NB4 (cell line): ENCODE measurements at places on chromosomes 1 and 21.

- DNase-seq, result no peak
These were observed 124.2 kb downstream of the GALNT2 start for GRCh38 chr1:230191079-230191804.

DNA sequence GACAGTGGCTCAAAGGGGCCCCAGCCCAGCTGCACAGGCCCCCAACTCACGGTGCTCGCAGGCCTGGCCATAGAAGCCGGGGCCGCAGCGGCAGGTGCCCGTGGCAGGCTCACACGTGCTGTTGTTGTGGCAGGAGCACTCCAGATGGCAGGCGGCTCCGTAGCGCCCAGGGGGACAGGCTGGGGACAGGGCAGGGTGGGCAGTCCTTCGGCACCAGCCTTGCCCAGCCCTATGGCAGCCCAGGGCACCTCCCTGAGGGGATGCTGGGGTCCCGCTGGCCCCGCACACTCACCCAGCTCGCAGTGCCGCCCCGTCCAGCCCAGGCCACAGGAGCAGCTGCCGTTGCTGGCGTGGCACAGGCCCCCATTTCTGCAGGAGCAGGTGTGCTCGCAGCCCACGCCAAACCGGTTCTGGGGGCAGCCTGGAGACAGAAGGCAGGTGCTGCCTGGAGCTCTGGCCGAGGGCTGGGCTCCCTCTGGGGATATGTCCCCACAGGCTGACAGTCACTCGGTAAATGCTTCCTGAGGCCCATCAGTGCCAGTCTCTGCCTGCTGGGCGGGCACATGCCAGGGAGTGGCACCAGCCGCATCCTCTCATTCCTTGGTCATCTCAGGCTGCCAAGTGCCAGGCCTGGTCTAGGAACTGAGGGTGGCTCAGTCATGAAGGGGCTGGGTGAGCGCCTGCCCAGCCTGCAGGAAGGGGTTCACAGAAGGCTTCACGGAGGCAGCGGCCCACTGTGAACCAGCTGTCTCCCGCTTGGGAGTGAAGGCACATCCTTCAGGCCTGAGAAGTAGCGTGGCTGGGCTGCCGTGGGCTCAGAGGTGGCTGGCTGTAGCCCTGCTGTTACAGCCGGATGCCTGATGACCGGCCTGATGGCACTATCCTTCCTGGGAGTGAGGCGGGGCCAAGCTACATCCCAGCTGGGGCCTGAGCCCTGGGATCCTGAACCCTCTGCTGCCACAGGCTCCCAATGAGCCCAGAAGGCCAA, 40.1 kb downstream of the ARHGEF16 start:
- no peak for DNase-seq

- no peak for DNase-seq
These were observed 72.1 kb downstream of the PDE9A start for GRCh38 chr21:42725416-42725930.

DNA sequence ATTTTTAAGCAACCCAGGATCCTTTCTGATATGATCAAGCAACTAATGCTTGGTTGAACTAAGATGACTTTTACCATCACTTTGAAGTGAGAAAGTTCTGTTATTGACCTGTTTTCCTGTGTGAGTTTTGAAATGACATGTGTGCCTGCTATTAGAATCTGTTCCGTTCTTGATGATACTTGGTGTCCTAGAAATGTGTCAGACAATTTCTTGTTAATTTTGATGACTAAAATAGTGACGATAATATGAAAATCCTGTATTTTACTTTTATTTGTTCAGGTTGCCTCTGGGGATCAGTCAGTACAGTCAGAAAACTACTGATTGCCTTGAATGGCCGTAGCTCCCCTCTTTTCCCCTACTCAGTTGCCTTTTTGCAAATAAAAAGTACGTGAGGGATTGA, 228.0 kb downstream of the RYR2 start:
- DNase-seq, result no peak

GRCh38 chr1:187236199-187236598, 407.4 kb downstream of the PLA2G4A start:
- DNase-seq, result no peak

DNA sequence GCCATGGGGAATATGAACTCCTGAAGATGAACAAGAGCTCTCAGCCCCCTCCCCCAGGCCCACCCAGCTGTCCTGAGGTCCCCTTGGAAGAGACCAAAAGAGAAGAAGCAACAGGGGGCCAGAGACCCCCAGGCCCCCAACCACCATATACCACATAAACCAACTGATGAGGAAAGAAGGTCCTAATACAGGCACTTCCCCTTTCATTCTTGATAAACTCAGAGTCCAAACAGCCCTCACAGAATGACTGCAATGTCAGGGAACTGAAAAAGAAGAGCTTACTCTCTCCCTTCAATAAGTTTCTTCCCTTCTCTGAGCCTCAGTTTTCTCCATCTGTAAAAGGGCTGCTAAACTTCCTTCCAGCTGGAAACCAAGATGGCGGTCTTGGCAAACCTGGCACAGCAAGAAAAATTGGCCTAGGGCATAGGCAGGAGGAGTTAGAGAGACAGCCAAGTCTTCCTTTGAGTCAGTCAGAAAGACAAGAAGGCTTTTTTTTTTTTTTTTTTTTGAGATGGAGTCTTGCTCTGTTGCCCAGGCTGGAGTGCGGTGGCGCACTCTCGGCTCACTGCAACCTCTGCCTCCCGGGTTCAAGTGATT, 90.5 kb downstream of the VWA5B1 start:
- DNase-seq, result no peak

GRCh38 chr1:235657269-235657668, 7.7 kb upstream of the GNG4 start:
- DNase-seq, result no peak

- peak; percentile 98 for DNase-seq
These were observed 666 bp downstream of the PAFAH2 start for GRCh38 chr1:25996966-25997827.

DNA sequence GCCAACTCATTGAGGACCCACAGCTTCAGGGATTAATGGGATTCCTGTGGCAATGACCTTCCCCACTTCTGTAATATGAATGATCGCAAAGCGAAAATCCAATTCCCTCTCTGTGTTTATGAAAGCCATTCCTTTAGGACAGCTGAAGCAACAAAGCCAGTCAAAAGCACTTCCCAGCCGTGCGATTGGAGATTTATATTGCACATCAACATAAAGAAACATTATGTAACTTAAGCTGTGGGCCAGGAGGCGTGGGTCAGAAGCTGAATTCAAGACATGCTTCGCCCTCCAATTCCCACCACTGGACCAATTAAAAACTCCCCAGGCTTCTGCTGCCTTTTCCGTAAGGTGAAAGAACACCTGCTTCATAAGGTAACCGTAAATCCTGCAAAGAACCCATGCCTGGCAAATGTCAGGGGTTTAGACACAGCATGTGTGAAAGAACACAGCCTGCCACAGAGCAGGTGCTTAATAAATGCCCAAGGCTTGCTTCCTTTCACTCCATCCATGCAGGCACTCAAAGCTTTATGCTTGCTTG, 138.9 kb upstream of the SOD1 start:
- no peak for DNase-seq

DNA sequence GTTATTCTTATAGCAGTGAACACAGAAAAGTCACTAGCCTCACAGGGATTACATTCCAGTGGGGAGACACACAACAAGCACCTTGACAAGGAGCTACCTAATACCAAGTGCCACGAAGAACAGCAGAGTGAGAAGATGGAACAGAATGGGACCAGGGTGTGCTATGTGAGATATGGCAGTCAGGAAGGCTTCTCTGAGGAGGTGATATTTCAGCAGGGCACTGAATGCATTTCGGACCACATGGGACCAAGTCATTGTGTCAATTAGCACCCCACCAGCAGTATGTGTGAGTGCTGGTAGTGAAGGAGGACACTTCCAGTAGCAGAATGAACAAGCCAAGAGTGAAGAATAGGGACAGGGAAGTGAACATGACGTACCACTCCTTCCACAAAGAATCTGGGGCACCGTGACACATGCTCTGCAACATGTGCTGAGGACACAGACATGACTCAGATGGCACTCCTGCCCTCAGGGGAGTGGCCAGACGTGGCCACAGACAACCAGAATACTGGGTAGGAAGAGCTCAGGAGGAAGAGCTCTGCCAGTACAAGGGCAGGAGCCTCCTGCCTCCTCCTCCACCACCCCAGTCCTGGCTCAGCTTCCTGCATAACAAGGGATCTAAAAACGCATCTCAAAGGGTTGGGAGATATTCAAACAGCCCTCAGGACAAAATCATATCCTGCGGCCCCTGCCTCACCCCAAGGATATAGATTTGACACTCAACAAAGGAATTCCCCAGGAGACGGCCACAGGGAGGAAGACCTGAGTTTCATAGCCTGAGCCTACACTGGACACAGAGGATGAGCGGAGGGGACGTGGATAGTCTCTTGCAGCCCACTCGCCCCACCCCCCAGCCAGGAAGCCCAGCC, 102.5 kb downstream of the TRABD2B start:
- DNase-seq, result peak; percentile 27

DNA sequence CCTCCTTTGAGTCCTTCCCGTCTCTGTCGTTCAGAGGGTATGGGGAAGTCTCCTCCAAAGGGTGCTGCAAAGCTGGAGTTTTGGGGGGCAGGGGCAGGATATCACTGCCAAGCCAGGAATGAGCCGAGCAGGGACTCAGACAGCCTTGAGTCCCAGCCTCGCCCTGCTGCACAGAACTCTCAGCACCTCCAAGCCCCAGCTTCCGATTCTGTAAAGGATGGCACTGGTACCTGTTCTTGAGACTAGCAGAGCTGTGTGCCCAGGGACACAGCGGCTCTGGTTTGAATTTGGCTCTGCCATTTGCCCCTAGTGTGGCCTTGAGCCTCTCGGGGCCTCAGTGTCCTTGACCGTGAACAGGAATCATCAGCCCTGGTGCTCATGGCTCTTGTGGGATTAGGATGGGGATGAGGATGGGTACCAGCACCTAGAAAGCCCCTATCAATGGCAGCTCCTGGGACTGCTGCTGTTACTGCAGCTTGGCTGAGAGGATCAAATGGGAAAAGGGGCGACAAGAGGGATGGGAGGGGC, 1.5 kb upstream of the FBLIM1 start:
- DNase-seq, result no peak

GRCh38 chr1:167510244-167510643, 8.1 kb downstream of the CD247 start:
- no peak for DNase-seq

- DNase-seq, result no peak
These were observed 59.5 kb downstream of the CDK18 start for GRCh38 chr1:205563927-205564441.

DNA sequence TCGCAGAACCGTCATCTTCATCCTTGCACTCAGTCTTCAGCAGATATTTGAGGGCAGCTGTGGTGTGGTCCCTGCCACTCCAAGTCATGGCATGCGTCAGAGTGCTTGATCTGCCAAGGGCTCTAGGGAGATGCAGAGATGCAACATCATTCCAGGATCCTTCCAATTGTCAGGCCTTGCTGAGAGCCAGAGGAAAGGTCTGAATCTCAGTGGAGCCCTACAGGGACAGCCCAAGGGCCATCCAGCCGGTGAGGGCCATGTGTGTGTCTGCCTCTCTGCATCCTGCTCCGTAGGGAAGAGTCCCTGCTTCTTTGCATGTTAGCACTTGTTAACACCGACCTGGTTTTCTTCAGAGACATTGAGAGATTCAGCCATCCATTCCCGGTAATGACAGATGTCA, 17.6 kb downstream of the MAPKAPK2 start:
- DNase-seq, result no peak

DNA sequence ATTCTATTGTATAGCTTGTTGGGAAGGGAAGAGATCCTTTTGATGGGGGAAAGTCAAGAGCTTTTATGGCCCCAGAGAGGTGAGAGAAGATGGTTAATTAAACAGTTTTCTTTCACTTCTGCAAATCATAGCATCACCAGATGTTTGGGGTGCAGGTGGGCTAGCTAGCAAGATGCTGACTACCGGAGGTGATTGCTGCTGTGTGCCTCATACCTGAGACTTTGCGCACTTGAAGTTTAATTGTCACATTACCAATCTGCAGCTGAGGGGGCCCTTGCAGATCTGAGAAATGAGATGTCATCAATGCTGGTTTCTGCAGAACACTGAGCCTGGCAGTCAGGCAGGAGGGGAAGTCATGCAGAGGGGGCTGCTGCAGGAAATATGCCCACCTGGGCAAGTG, 73.9 kb downstream of the SNRPE start:
- DNase-seq, result no peak

- DNase-seq, result no peak
These were observed 16.4 kb upstream of the CGN start for GRCh38 chr1:151494741-151495281.

GRCh38 chr1:7865978-7866377, 13.1 kb upstream of the UTS2 start:
- no peak for DNase-seq

DNA sequence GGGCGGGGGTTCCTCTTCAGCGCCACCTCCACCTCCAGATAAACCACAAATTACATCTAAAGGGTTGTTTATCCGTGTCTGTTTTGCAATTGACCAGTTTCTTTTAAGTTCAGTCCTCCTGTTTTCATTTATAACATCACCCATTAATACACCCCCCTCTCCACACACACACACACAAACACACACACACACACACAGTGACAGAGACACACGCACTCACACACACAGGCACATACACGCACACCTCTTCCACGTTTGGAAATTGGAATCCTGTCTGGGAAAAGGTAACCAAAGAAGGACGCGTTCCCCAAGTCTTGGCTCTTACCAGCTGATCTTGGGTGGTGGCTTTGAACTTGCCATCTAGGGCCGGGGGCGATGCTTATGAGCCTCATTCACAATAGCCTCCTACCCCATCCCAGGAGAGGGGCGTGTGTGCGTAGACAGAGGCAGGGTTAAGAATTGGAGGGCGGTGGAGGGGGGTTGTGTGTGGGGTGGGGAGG, 442 bp upstream of the CSMD2 start:
- DNase-seq, result no peak

- no peak for DNase-seq
These were observed 32.3 kb downstream of the INKA2 start for GRCh38 chr1:111706921-111707320.

DNA sequence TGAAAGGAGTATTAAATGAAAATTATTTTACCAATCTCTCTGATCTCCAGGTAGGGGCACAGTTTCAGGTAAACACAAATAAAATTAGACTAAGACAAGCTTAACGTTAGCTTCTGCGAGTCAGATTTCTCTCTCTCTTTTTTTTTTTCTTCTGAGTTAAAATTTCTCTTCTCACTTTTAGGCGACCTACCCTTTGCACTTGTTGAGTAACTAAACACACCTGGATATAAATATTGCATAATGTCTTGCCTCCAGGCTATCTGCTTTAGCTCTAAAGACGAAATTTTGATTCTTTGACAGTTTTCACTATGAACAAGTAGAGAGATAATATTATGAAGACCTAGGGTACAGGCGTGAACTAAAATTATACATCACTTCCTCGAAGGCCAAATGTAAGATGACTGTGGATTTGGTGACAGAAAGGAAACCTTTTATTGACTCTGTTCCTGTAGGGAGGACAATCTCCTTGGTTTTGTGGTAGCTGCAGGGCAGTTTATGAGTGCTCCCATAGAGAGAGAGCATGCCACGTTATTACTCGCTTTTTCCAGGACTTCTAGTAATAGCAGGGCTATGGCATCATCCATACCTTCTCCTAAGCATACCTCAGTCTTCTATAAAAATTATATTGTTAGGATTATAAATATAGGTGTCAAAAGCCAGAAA, 303.8 kb upstream of the NEGR1 start:
- no peak for DNase-seq
